Fibroblast of the aortic adventitia (primary cell): ENCODE measurements at places on chromosomes 5 and 9. TPM values are rescaled to one million over a fixed set of nuclear protein-coding genes. Genes with fewer than 3 reads are reported as not detected.

Gene GLRA1
- not detected in 2 replicates for total RNA-seq

Gene TRMT10B
- 1.3 and 2.4 TPM in 2 replicates for total RNA-seq

Gene FAM221B
- total RNA-seq = not detected in 2 replicates

Gene EIF4E1B
- total RNA-seq = not detected in 2 replicates

Gene ARSB
- 21.3 and 32.7 TPM in 2 replicates for total RNA-seq

Gene KIF24
- total RNA-seq = 0.74 and 8.2 TPM in 2 replicates

Gene MARCHF3
- 5.5 and 16.9 TPM in 2 replicates for total RNA-seq

Gene ST6GALNAC4
- total RNA-seq = 24.4 and 37.1 TPM in 2 replicates

Gene CDX1
- 0.18 and 0.65 TPM in 2 replicates for total RNA-seq

Gene NTRK2
- total RNA-seq = 3.3 and 9.7 TPM in 2 replicates

Gene SPATA31D4
- total RNA-seq = not detected in 2 replicates

Gene ZCCHC7
- total RNA-seq = 31.8 and 38.5 TPM in 2 replicates

Gene IL9
- total RNA-seq = not detected in 2 replicates

Gene SIT1
- total RNA-seq = 0.18 and 1.6 TPM in 2 replicates

Gene PGM5
- 8.0 and 13.5 TPM in 2 replicates for total RNA-seq

Gene ARHGEF39
- total RNA-seq = 3.9 TPM in 1 of 2 replicates, not detected in the other

Gene KIF3A
- 12.7 and 29.2 TPM in 2 replicates for total RNA-seq

Gene FAM169A
- total RNA-seq = under 0.01 and 0.16 TPM in 2 replicates

Gene PCDHGB5
- 8.5 and 19.9 TPM in 2 replicates for total RNA-seq

Gene DRD1
- total RNA-seq = 0.18 TPM in 1 of 2 replicates, not detected in the other

Gene FAM151B
- total RNA-seq = 6.8 and 11.2 TPM in 2 replicates

Gene OLFM1
- 0.81 and 1.5 TPM in 2 replicates for total RNA-seq

Gene SMIM23
- total RNA-seq = not detected in 2 replicates

Gene DIPK1B
- 0.45 and 0.98 TPM in 2 replicates for total RNA-seq

Gene AK8
- total RNA-seq = 0.18 TPM in 1 of 2 replicates, not detected in the other

Gene CDH9
- 0.16 TPM in 1 of 2 replicates, not detected in the other for total RNA-seq

Gene DND1
- 0.18 TPM in 1 of 2 replicates, not detected in the other for total RNA-seq

Gene SYK
- total RNA-seq = not detected in 2 replicates

Gene F12
- total RNA-seq = 0.27 and 1.4 TPM in 2 replicates

Gene GMCL2
- total RNA-seq = not detected in 2 replicates

Gene ATP10B
- total RNA-seq = not detected in 2 replicates

Gene IRX2
- 0.90 and 3.2 TPM in 2 replicates for total RNA-seq

Gene MSMP
- total RNA-seq = not detected in 2 replicates

Gene N4BP3
- total RNA-seq = 0.18 and 0.65 TPM in 2 replicates

Gene S1PR3
- total RNA-seq = 12.8 and 31.1 TPM in 2 replicates

Gene PAEP
- not detected in 2 replicates for total RNA-seq

Gene TEK
- total RNA-seq = 1.7 and 3.8 TPM in 2 replicates

Gene CKMT2
- 1.4 TPM in 1 of 2 replicates, not detected in the other for total RNA-seq

Gene ZNF483
- 2.6 and 8.8 TPM in 2 replicates for total RNA-seq

Gene ANKRD55
- 0.57 TPM in 1 of 2 replicates, not detected in the other for total RNA-seq

Gene ANAPC2
- total RNA-seq = 25.7 and 28.0 TPM in 2 replicates

Gene SLC45A2
- 0.09 TPM in 1 of 2 replicates, not detected in the other for total RNA-seq

Gene MEIKIN
- total RNA-seq = not detected in 2 replicates

Gene GADD45G
- 0.36 and 6.1 TPM in 2 replicates for total RNA-seq

Gene ROPN1L
- total RNA-seq = 0.63 TPM in 1 of 2 replicates, not detected in the other

Gene SEMA6A
- total RNA-seq = 0.36 and 0.41 TPM in 2 replicates

Gene RIOK2
- 24.9 and 27.5 TPM in 2 replicates for total RNA-seq

Gene IFNA2
- not detected in 2 replicates for total RNA-seq

Gene F2RL1
- total RNA-seq = 3.1 and 35.1 TPM in 2 replicates

Gene OBP2B
- total RNA-seq = not detected in 2 replicates
